Stimulated activated CD4-positive, alpha-beta T cell treated with anti-CD3 and anti-CD28 coated beads, TNF-alpha, amount 100 ng/mL, for 1 hour (primary cell): ENCODE measurements at places on chromosomes 13 and 19.

- DNase-seq: no peak
Observed at GRCh38 chr19:42282819-42283187, 13.8 kb downstream of the CIC start.

DNA sequence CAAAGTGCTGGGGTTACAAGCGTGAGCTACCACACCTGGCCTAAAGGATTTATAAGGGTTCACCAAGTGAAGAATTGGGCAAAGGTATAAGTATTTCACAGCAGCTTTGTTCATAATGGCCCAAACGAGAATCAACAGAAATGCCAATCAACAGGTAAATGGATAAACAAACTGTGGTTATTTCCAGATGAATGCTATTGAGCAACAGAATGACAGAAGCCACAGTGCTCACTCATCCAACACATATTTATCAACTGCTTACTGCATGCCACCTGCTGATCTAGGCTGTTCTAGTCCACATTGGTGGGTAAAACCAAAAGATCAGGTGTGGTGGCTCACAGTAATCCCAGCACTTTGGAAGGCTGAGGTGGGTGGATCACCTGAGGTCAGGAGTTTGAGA, 27.7 kb downstream of the CACNA1A start:
- DNase-seq: no peak

DNA sequence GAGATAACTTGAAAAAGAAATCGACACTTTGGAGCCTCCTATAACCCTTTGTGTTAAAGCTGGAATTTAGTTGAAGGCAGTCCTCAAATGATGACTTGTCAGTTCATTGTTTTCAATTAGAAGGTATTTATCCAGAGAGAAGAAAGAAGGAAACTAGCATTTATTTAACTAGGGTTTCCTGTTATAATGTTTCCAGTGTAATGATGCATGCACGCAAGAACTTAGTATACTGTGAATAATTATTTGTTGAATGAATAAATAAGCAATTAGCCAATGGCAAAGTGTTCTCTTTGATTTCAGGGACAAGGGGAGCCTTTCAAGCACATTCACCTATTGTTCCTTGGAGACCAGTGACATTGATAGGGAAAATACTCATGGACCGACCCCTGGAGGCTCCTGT, 307.4 kb downstream of the KLF5 start:
- no peak for DNase-seq

GRCh38 chr13:110319774-110320509, 12.9 kb downstream of the COL4A2 start:
- DNase-seq: no peak

DNA sequence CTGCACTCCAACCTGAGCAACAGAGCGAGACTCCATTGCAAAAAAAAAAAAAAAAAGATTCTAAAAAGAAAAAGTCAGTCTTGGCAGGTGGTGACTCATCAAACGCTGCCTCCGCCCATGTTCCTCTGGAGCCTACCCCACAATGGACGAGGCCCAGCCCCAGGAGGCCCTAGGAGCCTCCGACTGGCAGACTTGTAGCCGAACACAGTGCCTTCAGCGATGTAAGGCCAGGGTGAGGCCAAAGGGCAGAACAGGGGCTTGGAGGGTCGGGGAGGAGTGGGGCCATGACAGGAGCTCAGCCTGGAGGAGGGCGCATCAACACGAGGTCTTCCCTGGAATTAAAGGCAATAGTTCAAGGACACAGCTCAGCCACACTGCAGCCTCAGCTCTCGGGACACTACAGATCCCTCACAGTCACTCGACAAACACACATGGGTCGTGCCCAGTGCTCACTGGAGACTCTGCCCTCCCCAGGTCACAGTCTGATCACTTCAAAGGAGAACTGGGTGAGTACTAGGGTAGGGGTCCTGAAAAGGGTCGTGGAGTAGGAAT, 5.1 kb downstream of the USE1 start:
- DNase-seq: no peak

GRCh38 chr19:48997972-48998371, 4.3 kb downstream of the RUVBL2 start:
- DNase-seq: no peak

DNA sequence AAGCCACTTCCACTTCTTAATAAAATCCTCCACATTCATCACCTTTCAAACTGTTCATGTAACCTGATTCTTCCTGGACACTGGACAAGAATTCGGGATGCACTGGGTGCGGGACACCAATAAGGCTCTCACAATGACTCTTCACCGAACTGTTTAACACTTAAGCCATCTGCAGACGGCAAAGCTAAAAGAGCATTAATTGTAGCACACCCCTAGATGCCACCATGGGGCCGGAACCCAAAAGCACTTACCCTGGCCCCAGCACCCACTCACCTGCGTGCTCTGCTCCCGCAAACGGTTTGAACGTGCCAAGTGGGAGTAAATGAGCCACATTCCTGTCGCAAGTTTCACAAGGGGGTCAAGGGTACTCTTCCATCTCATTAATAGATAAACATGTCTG, 254.3 kb upstream of the PRR20A start:
- no peak for DNase-seq

DNA sequence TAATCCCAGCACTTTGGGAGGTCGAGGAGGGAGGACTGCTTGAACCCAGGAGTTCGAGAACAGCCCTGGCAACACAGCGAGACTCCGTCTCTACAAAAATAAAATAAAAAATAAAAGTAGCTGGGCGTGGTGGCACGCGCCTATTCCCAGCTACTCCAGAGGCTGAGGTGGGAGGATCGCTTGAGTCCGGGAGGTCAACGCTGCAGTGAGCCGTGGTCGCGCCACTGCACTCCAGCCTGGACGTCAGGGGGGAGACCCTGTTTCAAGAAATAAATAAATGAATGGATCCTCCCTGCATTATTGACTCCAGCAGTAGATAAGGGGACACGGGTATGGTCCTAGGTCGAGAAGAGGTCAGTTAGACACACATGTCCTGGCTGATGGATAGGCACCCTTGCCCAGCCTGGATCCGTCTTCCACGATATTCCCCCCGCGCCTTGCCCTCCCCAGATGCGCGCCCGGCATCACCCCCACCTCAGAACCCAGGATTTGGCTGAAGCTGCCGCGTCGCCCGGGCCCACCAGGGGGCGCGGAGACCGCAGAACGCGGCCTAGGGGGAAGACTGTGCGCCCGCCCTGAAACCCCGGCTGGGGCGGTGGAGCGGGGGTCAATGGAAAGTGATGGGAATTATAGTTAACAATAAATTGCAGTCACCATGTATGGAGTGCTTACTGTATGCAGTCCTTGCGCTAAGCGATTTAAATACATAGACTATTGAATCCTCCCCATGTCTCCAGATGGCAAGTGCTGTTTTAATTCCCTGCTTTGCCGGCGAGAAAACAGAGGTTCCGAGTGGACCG, 2.1 kb upstream of the HOOK2 start:
- DNase-seq: peak; percentile 79

DNA sequence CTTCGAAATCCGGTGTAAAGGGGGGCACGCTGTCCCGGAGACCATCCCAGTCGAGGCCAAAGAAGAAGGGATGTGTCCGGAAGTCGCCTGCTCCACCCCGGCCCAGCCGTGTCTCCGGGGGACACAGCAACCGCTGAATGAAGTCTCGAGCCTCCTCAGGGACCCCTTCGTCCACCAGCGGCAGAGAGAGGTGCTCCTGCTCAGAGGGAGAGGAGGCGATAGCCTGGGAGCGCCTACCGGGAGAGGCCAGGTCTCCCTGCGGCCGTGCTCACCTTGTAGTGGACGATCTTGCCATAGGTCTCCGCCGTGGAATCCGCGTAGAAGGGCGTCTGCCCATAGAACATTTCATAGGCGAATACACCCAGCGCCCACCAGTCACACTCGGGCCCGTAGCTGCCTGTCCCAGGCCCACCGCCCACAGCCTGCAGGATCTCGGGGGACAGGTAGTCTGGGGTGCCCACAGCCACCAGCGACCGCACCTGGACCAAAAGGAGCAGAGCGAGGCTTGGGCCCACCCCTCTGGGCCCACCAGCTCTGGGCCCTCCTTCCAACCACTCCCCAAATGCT, 4.8 kb downstream of the DMPK start:
- DNase-seq: no peak
